ENCODE measurements at places on chromosomes 4 and X.

- DNase-seq, result no peak
Observed at GRCh38 chr4:152394791-152395190, 141.1 kb downstream of the FBXW7 start.

- no peak for DNase-seq
Observed at GRCh38 chr4:48028696-48029095, 12.1 kb downstream of the NIPAL1 start.

GRCh38 chr4:140705625-140706275 is 50.4 kb downstream of the TBC1D9 start:
- DNase-seq, result no peak

GRCh38 chrX:116436358-116436816 is at the start of gene SLC6A14:
SLC6A14 (plus strand) TSS chrX:116436606; CDS start chrX:116436710, 104 bp downstream.
- no peak for DNase-seq

GRCh38 chr4:180734753-180735432 is 1508.3 kb upstream of the TENM3 start:
- DNase-seq, result no peak

GRCh38 chr4:5474756-5475155 is 233.6 kb downstream of the EVC2 start:
- no peak for DNase-seq

GRCh38 chrX:9241427-9241826 is 207.5 kb upstream of the FAM9B start:
- DNase-seq, result no peak

GRCh38 chr4:158001756-158002155 is 171.1 kb downstream of the GASK1B start:
- DNase-seq, result no peak

DNA sequence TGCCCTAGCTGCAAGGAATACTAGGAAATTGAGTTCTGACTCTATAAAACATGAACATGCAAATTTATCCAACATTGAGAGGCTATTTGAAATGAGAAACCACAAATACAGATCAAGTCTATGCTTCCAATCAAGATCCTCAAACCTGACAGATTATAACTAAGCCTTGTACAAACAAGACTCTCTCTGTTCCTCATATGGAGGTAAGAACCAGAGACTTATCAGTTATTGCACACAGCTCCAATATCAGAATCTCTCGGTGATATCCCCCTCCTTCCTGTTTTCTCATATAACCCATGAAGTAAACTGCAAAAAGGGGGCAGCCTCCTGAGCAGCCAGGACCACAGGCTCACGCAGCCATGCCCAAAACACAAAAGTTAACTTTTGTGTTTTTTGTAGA is 36.5 kb downstream of the FBXW7 start:
- DNase-seq, result no peak

DNA sequence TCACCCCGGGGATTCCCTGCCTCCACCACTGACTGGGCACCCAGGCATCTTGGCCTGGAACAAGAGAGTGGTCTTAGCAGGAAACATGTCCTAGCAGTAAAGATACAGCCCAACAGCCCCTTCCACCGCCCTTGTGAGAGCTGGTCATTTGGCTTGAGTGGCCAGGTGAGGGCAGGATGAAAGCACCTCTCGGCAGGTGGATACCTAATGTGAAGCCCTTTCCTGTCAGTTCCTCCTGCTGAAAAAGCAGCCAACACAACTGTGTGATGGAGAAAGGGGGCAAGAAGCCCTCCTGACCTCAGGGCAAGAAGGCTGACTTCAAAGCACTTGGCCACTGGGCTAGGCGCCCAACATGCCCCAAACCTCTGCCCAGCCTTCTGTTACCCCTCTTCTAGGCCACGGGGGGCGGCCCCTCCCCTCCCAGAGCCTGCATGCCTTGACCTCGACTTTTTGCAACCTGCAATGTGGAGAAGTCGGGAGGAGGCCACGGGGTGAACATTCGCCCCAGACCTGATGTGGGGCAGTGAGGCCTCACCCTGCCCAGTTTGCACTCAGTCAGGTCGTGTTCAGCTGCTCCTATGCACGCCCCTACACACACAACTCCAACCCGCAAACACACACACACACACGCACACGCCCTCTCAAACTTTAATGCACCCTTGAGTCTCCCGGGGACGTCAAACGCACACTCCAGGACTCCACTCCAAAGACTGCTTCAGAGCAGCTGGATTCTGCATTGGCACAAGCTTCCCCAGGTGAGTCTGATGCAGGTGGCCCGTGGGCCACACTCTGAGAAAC is 1.1 kb downstream of the LGI2 start:
- DNase-seq, result no peak

GRCh38 chr4:2875556-2875955 is 31.9 kb downstream of the ADD1 start:
- DNase-seq, result no peak

DNA sequence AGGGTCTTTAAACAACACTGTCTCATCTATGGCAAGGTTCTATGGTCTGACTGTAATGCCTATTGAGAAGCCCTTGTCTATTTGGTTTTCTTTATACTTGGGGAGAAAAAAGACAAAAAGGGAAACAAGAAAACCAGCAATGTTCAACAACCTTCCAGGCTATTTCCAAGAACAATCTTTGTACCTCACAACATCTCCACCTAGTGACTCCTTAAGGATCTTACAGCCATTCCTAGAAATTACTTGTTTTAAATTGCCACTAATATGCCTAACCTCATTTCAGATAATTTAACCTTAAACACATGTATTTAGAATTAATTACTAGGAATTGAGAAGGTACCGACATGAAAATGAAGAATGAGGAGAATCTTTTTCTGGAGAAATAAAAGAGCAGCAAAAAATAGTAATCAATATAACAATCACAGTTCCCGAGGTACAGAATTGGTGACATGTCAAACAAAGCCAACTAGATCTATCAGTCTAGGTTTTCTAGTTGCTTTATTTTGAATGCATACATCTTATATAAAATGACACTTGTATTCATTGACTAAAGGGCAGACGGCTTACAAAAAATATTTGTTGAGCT is 1.6 kb upstream of the RBM46 start:
- DNase-seq, result no peak

DNA sequence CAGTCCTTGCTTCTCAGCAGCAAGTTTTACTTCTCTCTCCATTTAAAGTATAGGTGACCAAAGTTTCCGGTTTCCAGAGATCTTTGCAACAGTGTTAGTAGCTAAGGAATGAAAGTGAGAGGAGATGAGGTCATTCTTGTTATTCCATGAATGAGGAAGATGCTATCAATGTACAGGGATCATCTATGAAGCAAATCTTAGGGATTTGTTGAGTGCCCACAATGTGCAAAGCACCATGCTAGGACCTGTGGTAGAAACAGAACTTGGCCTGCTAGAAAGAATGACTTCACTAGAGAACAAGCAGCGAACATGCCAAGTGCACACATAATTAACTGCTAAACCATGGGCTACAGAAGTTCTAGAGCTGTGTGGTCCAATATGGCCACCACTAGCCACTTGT is 112.5 kb downstream of the MID1 start:
- no peak for DNase-seq

DNA sequence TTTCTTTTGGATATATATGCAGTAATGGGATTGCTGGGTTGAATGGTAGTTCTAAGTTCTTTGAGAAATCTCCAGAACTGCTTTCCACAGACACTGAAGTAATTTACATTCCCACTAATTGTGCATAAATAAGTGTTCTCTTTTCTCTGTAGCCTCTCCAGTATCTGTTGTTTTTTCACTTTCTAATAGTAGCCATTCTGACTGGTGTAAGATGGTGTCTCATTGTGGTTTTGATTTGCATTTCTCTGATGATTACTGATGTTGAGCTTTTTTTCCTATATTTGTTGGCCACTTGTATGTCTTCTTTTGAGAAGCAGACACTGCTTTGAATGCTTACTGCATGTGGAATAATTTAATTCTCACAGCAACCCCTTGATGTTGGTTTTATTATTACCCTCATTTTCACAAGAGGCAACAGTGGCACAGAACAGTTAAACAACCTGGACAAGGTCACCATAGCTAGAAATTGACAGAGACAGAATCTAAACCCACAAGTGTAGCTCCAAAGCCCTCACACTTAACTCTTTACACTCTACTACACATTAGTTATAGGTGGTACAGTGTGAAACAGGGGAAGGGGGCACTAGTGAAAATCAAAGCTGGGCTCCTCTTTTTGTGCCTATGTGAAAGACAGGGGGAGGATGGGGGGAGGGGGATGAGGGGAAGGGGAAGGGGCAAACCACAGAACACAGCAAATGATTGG is 96.1 kb downstream of the REELD1 start:
- no peak for DNase-seq

DNA sequence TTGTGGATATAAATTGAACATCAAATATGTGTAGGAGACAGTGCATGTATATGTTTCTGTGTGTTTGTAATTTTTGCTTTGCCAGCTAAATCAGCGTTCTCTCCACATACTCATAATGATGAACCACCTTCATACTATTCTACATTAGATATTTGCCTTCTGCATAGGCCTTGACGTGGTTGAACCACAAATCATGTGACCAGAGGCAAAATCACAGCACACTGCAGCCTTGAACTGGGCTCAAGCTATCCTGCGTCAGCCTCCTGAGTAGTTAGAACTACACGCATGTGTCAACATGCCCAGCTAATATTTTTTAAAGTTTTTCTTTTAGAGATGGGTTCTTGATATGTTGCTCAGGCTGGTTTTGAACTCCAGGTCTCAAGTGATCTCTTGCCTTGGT is 9.5 kb downstream of the UBQLN2 start:
- no peak for DNase-seq
